ENCODE measurements at places on chromosomes 5 and 9. TPM values are rescaled to one million over a fixed set of nuclear protein-coding genes. Genes with fewer than 3 reads are reported as not detected.

C9orf50 gene
- not detected for total RNA-seq

BAAT gene
- total RNA-seq, result 0.58 TPM

GABRB2 gene
- total RNA-seq, result not detected

CD74 gene
- 0.09 TPM for total RNA-seq

PCDHB2 gene
- total RNA-seq, result 4.1 TPM

GGTA1 gene
- total RNA-seq, result not detected

CCL19 gene
- not detected for total RNA-seq
